ENCODE measurements at places on chromosomes 2 and 18. TPM values are rescaled to one million over a fixed set of nuclear protein-coding genes. Genes with fewer than 3 reads are reported as not detected.

Gene SCYGR4
- total RNA-seq: not detected

Gene EMX1
- total RNA-seq: not detected

Gene CARF
- 5.4 TPM for total RNA-seq

Gene AQP12A
- total RNA-seq: not detected

Gene C2orf74
- 28.1 TPM for total RNA-seq

Gene SLC23A3
- total RNA-seq: 0.63 TPM

Gene VWA3B
- total RNA-seq: 0.16 TPM

Gene UGT1A5
- total RNA-seq: not detected

Gene HOXD4
- total RNA-seq: not detected

Gene FOXI3
- not detected for total RNA-seq

Gene ZNF385B
- not detected for total RNA-seq

Gene ADCYAP1
- total RNA-seq: not detected

Gene REG3A
- not detected for total RNA-seq

Gene SMIM21
- not detected for total RNA-seq

Gene TBR1
- not detected for total RNA-seq

Gene POTEI
- total RNA-seq: not detected

Gene HOXD13
- total RNA-seq: not detected

Gene MYCN
- not detected for total RNA-seq

Gene CRYGD
- total RNA-seq: not detected

Gene TGFA
- total RNA-seq: not detected

Gene HAAO
- 12.2 TPM for total RNA-seq

Gene KRTCAP3
- 0.26 TPM for total RNA-seq

Gene FBXO15
- total RNA-seq: 0.79 TPM

Gene MAP3K19
- total RNA-seq: not detected

Gene RAMP1
- 2.7 TPM for total RNA-seq
